Omental fat pad (tissue), 4 donors: ENCODE measurements at places on chromosomes 7 and 10. TPM values are rescaled to one million over a fixed set of nuclear protein-coding genes. Genes with fewer than 3 reads are reported as not detected.

The ANAPC16 gene
- 97.6 TPM for total RNA-seq

- no peak for DNase-seq
Observed at GRCh38 chr10:10677479-10677878, 340.2 kb upstream of the CELF2 start.

The TFEC gene
- total RNA-seq: 8.8 TPM

DNA sequence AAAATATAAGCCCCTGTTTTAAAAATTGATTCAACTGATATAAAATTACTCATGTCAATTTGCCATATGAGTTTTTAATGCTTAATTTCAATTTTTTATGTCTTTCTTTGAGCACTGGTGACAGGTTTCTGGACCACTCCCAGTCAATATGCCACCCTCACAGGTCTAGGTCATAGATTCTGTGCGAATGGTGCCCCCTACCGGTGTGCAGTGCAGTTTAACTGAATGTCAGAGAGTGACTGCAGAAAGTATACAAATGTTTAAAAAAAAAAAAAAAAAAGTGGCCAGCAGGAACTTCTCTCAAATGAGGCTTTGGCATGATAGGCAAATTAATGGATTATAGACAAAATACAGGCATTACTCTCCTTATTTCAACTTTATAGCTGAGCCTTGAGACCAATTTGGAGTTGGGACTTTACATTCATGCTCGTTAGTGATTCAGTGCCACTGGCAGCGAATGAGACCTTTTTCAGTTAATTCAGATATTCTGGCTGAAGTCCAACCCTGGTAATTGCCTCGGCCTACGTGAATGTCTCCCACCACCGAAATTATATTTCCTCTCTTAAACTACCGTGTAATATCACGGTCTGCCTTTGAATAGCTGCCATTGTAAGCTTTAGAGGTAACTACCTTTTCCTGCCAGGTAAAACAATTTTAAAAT, 427.6 kb downstream of the PHTF2 start:
- DNase-seq: peak; percentile 35

- DNase-seq: no peak
Observed at GRCh38 chr10:88343761-88344484, 239.2 kb downstream of the RNLS start.
